ENCODE measurements at places on chromosomes 2 and 18.

DNA sequence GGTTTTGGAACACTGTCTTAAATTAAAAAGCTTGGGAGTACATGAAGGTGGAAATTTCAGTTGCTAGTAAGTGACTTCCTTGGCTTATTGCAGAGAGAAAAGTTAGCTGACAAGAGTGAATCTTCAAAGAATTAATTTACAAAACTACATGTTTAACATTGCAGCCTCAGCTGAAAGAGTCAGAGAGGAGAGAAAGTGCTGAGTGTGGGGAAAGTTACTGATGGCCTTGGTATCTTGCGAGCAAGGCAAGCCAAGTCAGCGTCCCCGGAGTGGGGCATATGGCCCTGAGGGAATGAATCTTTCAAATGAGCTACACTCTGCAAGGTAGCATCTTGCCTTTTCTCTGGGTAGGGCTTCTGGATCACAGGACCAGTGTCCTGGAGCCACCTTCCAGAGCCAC is 131.3 kb downstream of the LPIN1 start:
- no peak for DNase-seq

DNA sequence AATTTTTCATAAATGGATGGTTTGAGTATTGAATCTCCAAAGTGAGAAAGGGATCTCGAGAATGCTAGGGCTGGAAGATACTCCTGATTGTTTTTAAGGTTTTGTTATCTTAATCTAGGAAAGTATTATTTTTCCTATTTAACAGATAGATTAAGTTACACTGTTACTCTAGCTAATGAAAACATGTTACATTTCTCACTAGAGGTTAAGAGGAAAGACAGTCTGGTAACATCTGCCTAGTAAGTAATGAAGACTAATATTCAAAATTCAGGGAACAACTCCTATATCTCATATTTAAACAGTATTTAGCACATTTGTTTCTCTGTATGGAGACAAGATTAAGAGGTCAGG is 2.0 kb downstream of the GALNT3 start:
- no peak for DNase-seq

DNA sequence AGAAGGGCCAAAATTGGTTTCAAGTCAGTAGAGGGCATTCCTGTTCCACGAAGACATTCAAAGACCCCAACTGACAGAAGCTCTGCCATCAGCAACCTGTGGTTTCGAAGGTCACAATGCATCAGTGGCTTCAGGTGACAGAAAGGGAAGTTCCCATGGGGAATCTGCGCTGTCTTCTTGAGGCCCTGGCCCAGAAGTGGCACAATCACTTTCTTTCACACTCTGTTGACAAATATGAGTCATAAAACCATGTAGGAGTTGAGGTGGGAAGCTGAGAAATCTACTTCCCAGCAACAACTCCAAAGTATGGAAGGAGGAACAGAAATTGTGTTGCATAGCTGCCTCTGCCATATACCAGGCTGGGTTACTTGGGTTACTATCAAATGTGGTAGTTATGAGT is 621.1 kb upstream of the FANCL start:
- DNase-seq, result no peak

GRCh38 chr2:130759906-130760753 is 4.8 kb downstream of the AMER3 start:
- no peak for DNase-seq

GRCh38 chr2:56102866-56103265 is 80.9 kb upstream of the CCDC85A start:
- DNase-seq, result no peak

DNA sequence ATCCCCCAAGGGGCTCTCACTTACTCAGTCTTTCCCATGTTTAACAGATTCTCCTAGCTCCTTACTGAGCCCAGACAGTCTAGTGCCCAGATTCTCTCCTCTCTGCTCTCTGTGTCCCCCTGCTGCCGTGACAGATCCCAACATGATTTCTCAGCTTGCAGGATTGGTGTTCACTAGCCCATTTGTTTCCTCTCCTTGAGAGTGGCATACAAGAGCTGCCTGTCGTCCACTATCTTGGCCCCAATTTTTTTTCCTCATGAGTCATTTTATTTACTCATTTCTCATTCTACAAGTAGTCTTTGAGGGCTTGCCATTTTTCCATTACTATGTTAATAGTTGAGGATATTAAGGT is 199.9 kb upstream of the FN1 start:
- DNase-seq, result no peak

DNA sequence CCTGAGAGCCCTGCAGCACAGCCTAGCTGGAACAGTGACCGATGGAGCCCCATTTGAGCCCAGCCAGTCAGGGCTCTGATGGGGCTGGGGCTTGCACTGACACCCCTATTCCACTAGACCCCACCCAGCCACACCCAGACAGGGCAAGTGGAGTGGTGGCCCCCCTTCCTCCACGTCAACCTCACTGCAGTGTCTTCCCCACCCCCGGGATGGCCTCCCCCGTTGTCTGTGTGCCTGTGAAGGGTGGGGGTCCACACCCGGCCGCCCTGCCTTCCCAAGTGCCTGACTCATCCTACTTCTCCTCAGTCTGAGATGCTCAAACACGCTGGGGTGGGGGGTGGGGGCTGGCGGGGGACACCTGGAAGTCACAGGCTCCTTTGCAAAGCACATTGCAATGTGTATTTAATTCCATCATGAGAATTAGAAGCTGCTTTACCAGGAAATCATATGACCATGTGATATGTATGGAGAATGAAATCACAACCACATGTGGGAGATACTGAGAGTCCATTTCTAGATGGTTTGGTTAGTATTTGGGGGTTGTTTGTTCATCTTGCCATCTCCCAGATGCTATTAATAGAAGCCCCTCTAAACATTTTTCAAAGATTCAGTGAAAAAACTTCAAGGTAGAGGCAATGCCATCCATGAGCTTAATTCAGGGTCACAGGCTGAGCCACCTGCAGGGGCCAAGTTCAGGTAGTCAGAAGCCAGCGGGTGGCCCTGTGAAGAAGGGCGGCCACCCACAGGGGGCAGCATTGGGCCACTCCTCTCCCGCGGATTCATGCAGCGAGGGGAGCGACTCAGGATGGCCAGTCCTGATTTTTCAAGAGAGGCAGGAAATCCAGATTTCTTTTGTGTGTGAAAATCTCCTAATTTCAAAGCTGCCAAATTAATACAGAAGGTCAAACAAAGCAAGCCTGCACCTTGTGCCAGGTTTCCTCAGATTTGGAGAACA is 22.7 kb upstream of the GMPPA start:
- peak; percentile 37 for DNase-seq

DNA sequence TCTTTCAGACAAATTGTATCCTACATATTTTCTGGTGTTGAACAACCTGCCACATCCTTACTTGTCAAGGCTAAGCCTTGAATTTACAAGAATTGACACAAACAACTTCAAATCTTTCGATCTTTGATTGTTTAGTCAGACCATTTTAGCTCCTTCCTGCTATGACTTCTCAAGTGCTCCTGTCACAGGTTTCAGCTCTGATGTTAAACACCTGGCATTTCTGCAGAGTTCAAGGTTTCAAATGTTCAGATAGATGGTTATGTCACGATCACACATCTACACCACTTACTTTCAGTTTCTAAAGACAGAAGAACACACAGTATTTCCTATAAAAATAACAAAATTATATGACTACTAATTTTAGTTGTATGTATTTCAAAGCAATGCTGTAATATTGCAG is 84.0 kb downstream of the RND3 start:
- no peak for DNase-seq

GRCh38 chr2:26679867-26680266 is 12.7 kb upstream of the KCNK3 start:
- no peak for DNase-seq

DNA sequence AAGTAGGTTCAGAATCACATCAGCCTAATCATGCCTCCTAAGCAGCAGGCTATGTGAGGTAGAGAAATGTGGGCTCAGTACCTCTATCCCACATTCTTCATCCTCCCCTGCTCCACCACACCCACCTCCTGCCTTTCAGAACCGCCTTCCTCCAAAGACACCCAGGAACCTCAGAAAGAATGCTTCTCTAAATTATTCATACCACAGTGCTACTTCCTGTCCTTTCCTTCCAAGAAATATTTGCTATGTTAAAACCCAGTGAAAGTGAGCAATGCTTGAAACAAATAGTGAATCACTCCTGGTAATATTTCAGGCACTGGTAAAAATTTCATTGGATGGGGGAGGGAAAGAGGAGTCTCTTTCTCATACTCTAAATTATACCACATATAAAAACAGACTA is 24.0 kb upstream of the CREB1 start:
- DNase-seq, result no peak

DNA sequence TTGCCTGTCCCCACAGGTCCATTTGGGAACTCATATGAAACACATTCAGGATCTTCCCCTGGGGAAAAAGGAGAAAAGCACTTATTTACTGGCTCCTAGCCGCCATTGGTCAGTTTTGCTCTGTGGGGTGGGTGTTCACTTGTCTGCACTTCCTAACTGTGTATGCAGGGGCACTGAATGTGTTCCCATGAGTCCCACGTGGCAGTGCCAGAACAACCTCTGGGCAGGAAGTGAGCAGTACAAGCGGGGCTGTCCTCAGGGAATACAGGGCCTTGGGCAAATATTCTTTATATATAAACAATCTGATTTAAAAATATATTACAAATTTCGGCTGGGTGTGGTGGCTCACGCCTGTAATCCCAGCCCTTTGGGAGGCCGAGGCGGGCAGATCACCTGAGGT is 21.8 kb upstream of the CTIF start:
- DNase-seq, result no peak

- DNase-seq, result no peak
Observed at GRCh38 chr18:24268784-24269550, 128.7 kb downstream of the OSBPL1A start.

GRCh38 chr2:189164746-189165145 is 14.8 kb downstream of the COL5A2 start:
- no peak for DNase-seq

DNA sequence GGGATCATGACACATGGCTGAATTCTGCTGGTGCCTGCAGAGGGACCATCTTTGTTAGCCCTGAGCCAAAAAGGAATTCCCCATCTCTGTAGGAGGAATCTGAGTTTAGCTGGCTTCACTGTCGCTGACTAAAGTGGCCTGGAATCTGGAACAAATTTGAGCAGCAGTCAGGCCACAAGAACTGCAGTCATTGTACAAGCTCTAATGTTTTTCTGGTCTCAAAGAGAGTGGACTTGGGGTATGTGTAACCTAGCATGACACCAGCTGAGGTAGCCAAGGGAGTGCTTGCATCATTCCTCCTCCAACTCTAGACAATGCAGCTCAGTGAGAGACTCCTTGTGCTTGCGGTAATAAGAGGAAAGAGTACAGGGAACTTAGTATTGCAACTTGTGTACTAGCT is 539.1 kb upstream of the LRRTM4 start:
- no peak for DNase-seq

DNA sequence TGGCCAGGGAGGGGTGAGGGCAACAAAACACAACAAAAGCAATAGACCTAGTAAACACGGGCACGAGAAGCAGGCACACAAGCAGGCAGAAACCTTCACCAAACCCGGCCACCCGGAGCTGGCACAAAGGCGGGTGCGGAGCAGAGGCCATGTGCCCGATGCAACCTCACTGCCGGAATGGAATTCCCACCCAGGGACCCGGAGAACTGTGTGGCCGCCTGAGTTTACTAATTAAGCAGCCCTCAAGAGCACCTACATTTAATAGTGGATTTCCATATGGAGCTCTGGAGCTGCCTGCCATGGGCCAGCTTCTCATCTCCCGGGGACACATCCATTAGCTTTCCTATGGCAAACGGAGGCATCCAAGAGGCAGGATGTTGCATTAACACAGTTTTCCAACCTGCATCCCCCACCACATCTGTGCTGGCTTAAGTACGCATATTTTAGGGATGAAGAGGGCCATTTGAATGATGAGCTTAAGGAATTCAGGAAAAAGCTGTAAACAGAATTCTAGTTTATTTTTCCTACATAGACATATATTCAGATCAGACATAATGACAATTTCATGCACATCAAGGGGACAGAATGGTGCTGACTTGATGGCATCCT is 104.5 kb upstream of the SMIM21 start:
- DNase-seq, result no peak

GRCh38 chr2:209423562-209424198 is at the start of gene MAP2:
MAP2 (plus strand) TSS chr2:209424047; CDS start chr2:209653171, 229,124 bp downstream.
- peak; percentile 8 for DNase-seq
